NCI-H748 treated with DMSO at 0.1 percent for 48 hours (cell line): ENCODE measurements at places on chromosomes 6 and 20.

DNA sequence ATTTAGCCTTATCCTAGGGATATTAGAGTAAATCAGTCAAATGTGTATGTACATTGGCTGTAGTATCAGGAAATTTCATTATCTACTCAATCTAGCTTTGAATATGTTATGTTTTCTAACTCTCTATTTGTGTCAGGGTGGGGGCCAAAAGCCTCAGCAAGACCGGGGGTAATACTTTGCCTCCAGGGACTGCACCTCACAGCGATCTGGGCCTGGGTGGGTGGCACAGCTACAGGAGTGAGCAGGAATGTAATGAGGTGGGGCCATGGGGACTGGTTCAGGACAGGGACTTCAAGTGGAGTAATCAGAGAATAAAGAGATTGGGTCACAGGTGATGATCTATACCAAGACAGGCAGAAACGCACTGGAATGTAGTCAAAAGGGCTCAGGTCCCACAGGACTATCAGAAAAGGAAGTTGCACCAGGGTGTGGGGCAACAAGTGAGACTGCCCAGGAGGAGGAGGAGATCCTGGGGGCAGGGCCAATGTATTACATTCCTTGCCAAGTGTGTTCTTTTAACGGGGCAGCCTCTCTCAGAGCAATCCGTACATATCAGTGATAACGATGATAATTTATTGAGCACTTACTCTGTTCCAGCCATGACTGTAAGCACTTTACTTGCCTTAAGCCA, 54.0 kb downstream of the PIGU start:
- DNase-seq, result no peak

DNA sequence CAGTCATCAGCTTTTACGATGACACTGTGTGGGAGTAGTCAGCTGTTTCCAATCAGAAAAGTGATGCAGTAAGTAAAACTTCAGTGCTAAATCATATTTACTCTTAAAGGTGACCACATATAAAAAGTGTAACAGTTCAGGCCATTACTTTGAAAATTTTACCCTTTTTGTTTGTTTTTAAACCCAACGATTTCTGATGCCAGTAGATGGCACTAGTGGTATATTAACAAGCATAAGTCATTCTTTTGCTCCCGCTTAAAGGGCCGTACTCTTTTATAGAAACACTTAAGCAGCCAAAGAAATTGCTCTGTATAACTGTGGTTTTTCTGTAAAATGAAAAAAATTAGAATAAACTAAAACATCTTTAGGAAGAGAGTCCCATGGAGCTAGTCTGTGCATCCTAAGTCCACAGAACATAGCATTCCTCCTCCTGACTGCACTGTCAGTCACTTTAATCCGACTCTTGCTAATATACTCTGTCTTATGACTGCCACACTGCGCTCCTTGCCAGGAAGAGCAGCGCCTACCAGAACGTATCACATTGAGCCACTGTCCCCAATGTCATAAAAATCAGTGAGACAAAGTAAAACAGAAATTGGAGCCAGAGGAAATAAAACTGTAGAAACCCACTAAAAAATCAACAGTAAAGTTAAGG, 25.0 kb downstream of the HEBP2 start:
- DNase-seq, result peak; percentile 32

DNA sequence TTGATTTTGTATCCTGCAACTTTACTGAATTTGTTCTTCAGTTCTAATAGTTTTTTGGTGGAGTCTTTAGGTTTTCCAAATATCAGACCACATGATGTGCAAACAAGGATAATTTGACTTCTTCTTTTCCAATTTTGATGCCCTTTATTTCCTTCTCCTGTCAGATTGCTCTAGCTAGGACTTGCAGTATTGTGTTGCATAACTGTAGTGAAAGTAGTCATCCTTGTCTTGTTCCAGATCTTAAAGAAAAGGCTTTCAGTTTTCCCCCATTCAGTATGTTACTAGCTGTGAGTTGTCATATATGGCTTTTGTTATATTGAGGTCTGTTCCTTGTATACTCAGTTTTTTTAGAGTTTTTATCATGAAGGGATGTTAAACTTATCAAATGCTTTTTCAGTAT, 4.6 kb downstream of the MICB start:
- DNase-seq, result no peak

GRCh38 chr20:23654000-23654399, 16.2 kb upstream of the CST3 start:
- DNase-seq, result no peak

DNA sequence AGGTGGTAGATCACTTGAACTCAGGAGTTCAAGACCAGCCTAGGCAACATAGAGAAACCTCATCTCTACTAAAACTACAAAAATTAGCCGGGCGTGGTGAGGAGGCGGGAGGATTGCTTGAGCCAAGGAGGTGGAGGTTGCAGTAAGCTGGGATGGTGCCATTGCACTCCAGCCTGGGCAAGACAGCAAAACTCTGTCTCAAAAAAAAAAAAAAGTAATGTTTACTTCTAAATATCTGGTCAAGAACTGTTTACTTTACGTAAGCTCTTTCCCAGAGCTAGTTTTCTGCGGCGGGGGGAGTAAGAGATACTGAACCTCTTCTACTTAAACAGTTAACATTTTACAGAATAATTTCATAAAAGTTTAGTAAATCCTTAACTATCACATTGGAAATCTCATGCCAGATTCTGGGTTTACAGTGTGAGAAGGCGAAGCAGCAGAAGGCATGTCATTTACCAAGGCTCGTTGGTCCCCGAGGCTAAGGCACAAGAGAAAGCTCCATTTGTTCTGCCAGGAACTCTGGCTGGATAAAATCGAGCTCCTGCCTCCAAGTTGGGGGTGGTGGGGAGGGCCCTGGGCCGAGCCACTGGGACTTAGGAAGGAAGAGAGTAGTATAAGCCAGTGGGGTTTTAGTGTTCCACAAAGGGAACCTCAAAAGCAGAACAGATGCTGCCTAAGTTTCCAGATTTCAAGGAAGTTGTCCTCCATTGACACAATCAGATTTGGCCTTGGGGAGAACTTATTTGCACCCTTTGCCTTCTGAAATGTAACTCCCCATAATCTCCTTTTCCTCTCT, 41.7 kb downstream of the ARFGEF2 start:
- no peak for DNase-seq

GRCh38 chr6:168703990-168704389, 263.0 kb downstream of the SMOC2 start:
- no peak for DNase-seq

- no peak for DNase-seq
These were observed 145.6 kb downstream of the TBX18 start for GRCh38 chr6:84618836-84619235.

- no peak for DNase-seq
These were observed 511.9 kb downstream of the KIF16B start for GRCh38 chr20:16061351-16061750.

DNA sequence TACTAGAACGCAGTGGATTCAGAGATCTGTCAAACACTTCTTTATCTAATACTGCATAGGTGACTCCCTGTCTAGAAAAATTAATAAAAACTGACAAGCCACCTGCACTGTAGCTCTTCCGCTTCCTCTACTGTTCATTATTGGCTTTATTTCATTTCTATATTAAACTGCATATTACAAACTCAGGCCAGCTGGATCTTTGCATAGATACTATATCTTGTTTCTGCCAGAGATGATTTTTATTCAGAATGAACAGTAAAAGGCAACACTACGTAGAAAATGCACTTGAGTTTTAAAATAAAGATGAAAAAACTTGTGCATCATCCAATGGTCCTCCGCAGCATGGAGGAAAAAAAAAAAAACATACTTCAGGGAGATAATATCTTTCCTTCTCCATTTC, 508.3 kb downstream of the PRKN start:
- no peak for DNase-seq
